ENCODE measurements at places on chromosomes 6 and 20.

GRCh38 chr6:47034421-47034820 lies 7.7 kb downstream of the ADGRF1 start:
- DNase-seq = no peak

GRCh38 chr6:130920969-130921368 lies 93.8 kb downstream of the SMLR1 start:
- no peak for DNase-seq

DNA sequence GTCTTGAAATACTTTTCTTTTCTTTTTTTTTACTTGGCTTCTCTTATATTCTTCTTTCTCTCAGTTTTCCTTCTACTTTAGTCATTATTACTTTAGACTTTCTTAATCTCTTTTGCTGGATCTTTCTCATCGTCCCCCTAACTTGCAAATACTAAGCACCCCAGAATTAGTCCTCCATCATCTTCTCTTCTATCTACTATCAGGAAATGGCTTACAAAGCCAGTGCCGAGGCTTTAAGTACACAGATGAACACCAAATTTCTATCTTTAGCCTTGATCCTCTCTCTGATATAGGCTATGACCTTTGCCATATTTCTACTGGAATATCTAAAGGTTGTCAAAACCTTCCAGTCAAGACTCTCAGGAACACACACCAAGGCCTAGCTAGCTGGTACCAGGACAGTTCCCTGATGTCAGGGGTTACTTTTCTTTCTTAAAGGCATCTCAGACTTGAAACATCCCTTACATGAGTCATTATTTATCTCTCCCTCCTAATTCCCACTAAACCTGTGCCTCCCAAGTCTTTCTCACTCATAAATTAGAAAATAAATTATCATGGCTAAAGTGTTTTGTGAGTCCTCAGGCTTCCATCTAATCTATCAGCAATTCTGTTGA lies 278.6 kb upstream of the TCF21 start:
- no peak for DNase-seq

GRCh38 chr20:53869466-53870258 lies 200.7 kb downstream of the BCAS1 start:
- DNase-seq = peak; percentile 55

DNA sequence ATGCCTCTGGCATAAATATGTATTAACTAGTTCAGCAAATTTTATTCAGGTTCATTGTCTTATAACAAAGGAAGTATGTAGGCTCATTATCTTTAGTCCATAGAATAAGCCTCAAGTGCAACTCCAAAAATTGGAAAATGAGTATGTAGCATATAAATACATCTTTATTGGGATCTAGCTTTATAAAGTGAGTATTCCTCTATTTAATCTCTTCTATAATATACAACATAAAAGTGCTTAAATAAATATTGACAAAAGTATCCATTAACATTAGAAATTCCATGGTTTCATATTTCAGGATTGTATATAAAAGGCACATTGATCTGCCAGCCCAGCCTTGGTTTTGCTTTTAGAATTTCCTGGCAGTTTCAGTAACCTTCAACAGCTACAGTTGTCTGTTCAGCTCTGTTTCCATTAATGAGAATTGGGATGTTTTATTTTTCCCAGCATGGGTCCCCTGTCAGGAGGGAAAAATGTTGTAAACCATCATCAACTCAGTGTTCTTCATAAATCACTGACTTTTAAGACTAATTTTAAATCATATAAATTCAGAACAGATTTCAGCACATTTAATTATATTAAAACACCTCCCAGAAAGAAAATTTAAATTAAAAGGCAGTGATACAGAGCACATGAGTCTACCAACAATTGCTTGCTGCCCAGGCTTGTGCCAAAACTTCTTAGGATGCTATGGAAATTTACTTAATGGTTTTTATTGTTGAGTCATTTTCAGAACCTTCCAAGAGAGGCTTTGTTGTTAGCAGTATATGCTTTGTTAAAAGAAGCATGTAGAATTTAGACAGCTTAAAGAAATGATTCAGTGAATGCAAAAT lies 119.7 kb downstream of the ADGRG6 start:
- no peak for DNase-seq

DNA sequence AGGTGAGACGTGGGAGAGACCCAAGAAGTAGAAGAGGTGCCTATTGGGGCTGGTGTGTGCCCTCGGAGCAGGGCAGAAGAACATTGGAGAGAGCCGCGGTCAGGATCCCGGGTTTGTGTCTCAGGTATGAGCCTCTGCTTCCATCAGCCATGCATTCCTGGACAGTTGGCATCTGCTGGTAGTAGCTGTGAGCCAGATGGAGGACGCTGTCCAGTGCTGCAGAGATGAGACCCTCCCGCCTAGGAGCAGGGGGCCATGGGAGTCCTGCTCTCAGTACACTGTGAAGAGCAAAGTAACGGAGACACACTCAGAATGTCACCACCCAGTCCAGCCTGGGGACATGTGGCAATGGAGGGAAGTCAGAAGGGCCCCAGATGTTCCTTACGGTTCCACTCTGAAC lies 108.2 kb downstream of the CDH4 start:
- DNase-seq = no peak

DNA sequence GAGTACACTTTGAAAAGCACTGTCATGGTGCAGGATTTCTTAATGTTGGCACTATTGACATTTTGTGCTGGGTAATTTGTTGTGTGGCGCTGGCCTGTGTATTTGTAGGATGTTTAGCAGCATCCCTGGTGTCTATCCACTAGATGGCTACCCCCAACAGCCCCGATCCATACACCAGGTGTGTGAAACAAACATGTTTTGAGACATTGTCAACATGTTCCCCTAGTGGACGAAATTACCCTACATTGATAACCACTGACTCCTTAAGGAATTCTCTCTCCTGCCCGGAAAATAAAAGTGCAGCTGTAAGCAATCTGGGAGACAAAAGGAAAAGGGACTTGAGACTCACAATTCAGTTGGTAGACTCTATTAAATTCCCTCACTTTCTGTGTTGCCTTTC lies 52.6 kb upstream of the TMEM200A start:
- DNase-seq = no peak

GRCh38 chr20:12482661-12483060 lies 526.1 kb upstream of the SPTLC3 start:
- no peak for DNase-seq

GRCh38 chr20:19735446-19735845 lies 22.6 kb upstream of the RIN2 start:
- peak; percentile 74 for DNase-seq

GRCh38 chr20:25251558-25251957 lies 3.7 kb downstream of the PYGB start:
- no peak for DNase-seq

DNA sequence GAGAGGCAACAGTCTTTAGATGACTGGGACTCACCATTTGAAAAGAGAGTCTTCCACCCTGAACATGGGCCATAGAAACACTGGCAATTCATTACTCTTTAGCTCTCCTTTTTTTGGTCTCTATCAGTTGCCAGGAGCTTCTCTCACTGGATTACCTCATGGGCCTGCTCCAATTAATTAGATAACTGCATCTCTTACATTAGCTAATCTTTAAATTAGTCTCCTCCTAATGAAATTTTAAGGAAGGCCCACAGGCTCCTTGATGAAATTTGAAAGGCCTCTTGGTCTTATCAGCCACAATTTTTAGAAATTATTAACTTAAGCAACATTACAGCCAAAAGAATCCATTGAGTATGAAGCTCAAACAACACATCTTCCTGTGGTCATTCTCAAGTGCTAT lies 184.4 kb downstream of the UNC5CL start:
- no peak for DNase-seq

DNA sequence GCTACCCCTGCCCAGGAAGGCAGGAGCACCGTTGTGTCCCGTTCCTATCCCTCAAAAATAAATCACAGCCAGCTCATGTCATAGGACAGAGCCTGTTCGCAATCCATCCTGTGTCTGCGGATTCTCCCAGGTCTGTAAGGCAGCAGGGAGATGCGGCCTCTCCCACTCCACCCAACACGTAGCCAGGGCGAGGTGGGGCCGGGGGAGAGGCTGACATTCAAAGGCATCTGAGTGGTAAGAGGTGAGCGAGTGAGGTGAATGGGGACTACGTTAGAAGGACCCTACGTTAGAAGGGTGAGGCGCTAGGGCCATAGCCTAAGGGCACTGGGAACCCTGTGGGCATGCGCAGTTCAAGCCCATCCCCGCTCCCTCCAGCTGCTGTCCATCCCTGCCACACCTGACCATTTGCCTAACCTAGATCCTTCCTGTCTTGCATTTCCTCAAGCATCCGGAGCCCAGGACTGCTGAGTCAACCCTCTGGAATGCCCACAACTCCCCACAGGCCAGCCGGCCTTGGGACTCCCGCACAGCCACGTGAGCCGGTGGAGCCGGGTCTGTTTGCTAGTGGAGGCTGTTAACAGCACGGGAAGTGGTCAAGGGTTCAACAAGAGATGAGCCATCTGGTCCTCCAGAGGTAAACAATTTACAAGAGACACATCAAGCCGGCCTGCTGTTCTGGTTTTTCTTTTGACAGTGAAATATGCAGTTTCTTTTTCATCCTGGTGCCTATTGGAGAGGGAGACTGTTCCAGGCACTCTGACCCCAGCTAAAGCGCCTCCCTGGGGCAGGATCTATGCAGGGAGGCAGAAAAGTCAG lies 45.9 kb downstream of the RIPOR3 start:
- DNase-seq = no peak

DNA sequence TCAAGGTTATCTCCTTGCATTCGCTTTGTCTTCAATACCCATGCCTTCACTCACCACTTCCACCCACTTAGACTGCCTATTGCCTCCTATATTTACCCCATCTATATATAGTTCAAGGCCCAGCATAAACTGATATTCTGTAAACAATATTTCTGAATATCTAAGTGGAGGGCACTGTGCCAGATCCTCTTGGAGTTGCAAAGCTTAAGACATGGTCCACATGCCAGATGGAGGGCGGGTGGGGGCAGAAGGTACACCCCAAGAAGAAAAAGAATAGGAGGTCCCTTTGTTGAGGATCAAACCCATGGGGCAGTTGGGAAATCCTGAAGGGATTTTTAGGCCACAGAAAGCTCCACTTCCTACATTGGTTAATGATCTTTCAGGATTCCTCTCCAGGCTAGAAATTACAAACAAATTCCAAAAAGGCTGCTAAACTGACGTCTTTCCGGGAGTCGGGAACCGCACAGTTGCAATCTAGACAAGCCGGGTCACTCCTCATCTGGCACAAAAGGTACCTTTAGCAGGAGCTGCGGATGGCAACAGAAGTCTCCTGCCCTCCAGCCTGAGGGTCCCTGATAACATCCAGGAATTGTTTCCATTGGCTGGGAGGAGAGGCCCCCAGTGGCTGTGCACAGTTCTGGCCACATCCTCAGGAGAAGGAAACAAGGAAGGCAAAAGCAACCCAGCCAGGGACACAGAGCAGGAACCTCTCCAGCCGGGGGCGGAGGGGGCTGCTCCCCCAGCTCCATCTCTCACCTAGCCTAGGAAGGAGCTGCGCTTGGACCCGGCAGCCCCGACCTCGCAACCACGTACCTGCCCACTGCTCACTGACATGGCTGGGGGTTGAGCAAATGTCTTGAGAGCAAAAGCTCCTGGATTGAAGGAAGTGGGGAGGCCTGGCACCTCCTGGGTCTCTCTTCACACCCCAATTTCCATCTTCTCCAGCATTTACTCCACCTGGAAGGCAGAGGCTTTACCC lies 5.9 kb upstream of the LPIN3 start:
- DNase-seq = no peak

- DNase-seq = no peak
Measured at GRCh38 chr6:17042422-17043147, 59.3 kb upstream of the STMND1 start.

- no peak for DNase-seq
Measured at GRCh38 chr6:37555040-37555781, 55.5 kb upstream of the CCDC167 start.

DNA sequence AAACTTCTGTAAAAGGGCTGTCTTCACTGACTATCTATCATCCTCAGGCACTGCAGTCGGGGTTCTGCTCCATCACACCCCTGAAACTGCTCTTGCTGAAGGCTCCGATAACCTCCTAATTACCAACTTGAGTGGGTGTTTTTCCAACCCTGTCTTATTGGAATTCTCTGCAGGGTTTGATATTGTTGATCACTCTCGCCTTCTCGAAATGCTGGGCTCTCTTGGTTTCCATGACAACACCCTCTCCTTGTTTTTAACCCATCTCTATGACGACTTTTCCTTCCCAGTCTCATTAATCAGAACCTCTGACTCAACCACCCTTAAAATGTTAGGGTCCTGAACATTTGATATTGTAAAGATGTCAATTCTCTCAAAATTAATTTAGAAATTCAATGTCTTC lies 39.4 kb upstream of the NNAT start:
- no peak for DNase-seq

- DNase-seq = peak; percentile 88
Measured at GRCh38 chr6:106519460-106520394, 109.6 kb downstream of the RTN4IP1 start.

DNA sequence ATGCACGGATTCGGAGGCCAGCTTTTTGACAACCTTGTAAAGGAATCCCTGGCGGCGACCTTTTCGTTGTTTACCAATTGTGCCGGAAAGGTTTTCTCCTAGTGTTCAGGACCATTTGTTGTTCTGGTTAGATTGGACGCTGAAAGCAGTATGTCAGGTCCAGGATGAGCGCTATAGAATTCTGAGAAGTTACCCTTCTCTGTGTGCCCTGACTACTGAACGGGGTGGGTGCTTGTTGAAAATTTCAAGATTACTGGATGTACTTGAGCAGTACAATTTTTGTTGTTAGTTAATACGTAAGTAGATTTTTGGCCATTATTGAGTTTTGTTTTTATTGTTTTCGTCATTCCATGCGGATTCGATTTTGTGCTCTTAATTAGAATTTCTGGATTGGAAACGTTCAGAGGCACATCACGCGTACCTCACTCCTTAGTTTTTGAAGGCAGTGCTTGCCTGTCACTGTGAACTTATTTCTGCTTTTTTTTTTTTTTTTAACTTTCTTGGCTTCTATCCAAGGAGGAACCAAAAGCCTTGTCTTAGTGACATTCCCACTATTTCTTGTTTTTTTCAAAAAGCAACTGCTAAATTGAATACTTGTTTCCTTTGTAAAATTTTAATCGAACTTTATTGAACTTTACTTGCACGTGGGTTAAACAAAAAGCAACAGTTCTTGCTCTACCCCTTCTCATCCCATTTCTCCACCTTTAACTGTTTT lies 898 bp downstream of the XRN2 start:
- peak; percentile 48 for DNase-seq

Measured in hematopoietic multipotent progenitor cell (in vitro differentiated cells).